ENCODE measurements at places on chromosomes 4 and X. TPM values are rescaled to one million over a fixed set of nuclear protein-coding genes. Genes with fewer than 3 reads are reported as not detected.

- peak; percentile 27 for DNase-seq
Observed at GRCh38 chr4:140152751-140153418, 1.1 kb downstream of the MAML3 start.

- DNase-seq = no peak
Observed at GRCh38 chrX:125378770-125379169, 59.1 kb downstream of the TEX13C start.

GRCh38 chr4:4800646-4801408 is 58.6 kb upstream of the MSX1 start:
- no peak for DNase-seq

DNA sequence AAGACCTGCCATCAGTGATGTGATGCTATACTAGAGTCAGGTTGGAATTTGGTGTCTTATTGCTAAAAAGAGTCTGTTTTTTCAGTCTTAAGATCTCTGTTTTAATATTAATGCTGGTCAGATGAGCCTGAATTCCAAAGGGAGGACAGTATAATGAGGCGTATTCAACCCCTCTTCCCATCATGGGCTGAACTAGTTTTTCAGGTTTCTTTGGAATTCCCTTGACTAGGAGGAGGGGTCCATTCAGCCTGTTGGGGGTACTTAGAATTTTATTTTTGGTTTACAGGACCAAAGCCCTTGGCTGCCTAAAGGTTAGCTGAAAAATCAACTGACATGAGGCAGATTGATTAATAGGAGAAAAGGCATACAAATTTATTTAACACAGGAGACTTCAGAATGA is 24.1 kb upstream of the PI4K2B start:
- no peak for DNase-seq

Gene SPANXA1
- not detected for polyA plus RNA-seq

DNA sequence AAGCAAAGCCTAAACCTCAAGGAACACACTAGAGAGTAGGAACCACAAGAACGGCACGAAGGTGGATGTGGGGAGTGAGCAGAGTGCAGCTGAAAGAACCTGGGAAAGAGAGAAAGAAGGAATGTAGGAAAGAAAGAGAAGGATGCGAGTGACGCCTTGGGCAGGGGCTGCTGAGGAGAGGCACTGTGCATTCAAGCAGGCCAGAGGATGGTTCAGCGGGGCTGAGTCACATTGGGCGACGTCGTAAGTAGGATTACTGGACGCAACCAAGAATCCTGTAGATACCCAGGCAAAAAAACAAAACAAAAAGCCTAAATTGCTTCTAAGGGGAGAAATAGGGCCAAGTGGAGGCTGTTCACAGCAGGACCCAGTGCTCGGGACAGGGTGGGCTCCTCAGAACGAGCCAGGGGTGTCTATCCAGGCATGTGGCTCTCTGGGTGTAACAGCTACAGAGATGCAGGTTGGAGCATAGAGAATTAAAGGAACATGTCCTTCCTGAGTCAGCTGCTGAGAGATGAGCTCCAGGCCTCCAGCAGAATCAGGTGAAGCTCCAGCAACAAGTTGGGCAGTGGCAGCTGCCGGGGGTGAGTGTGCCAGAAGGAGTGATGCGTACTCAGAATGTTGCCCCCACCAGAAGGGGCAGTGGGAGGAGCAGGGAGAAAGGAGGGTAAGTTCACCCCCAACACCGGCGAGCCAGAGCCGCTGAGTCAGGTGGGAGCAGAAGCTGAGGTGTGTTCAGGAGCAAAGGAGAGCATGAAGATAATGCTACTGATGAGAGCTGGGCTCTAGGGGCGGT is 38.6 kb downstream of the NELFA start:
- DNase-seq = no peak

Data from CD14-positive monocyte (primary cell).